Eye (tissue), 1 donor: ENCODE measurements at places on chromosomes 6 and 20.

- peak; percentile 48 for DNase-seq
Observed at GRCh38 chr6:136952714-136953260, 30.7 kb downstream of the SLC35D3 start.

- peak; percentile 65 for DNase-seq
Observed at GRCh38 chr6:139150920-139151319, 16.0 kb downstream of the HECA start.

GRCh38 chr6:170136541-170137175 lies 154.2 kb downstream of the DLL1 start:
- DNase-seq = no peak

- no peak for DNase-seq
Observed at GRCh38 chr6:122734529-122735395, 44.8 kb upstream of the FABP7 start.

GRCh38 chr20:50381771-50382593 lies 128.2 kb upstream of the PTPN1 start:
- no peak for DNase-seq

DNA sequence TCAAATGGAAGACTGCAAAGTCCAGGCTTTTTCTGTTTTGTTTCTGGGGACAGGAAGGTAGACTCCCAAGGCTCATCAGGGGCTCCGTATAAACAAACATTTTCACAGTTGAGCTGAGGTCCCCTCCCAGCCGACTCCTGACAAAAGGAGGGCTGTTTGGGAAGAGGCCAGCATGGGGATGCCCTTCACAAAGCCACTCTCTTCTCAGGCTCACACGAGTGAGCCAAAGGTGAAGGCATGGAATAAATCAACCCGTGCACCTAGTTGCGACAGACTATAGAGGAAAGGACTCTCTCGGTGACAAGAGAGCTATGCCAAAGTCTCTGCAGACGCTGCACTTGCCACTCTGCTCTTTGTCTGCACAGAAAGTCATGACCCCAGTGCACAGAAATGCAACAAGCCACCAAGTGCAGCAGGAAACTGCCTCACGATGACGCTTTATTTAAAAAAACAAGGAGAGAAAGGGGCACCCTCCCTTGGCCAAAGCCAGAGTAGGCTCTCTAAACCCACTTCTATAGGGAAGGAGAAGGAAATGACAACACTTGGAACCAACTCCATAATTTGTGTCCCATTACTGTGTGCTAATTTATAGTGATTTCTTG lies 21.0 kb downstream of the JAG1 start:
- DNase-seq = no peak

DNA sequence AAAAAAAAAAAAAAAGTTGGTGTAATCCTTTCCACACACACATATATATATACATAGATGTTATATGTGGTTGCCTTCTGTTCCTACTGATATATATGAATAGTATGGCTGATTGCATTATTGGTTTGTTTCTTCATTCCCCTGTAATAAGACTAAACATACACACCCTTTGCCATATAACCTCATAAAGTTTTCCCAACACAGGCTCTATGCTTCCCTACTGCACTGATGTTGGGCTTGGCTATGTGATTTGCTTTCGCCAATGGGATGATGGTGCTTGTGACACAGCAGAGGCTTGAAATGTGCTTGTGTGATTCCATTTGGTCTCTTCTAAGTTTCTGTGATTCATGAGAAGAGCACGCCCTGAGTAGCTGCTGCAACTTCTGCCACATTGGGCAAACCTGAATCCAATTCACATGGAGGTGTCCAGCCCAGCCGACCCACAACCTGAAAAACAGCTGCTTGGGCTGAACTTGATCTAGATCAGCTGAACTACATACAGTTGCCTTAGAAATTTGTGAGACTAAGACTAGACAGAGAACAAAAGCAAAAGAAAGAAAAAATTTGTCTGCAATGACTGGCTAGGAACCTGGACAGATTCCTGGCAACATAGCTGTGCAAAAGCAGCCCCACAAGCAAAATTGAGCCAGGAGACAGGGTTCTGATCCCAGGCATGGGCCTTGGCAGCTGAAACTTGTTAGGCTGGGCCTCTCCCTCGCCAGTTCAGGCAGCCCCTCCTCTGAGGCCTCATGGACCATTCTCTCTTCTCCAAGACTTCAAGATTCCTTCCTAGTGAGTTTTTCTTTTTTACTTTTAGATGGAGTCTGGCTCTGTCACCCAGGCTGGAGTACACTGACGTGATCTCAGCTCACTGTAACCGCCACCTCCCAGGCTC lies 13.4 kb upstream of the TBC1D20 start:
- no peak for DNase-seq

DNA sequence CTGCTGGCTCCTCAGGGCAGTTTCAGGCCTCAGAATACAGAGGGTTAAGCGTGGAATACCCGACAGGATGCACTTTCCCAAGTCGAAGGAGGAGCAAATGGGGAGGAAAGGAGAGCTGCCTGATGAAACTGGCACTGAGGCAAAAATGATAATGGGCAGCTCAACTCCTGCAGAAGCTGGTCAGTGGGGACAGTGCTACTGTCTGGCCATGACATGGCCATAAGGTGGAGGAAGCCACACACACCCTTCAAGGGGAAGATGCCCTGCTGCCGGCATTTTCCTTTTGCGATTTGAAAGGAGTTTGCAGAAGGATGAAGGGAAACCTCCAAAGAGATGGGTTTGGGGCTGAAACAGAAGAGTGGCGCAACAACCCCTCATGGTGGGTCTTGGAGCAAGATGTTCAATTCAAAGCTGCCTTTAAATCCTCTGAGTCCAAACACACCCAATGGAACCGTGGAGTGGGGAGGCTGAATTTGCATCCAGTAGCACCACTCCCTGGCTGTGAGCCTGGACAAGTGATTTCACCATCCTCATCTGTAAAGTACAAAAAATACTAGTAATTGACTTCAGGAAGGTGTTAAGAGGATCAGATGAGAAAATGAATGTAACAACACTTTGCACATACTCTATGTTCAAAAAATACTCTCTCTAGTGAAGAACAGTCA lies 3.2 kb downstream of the ADIG start:
- DNase-seq = no peak

DNA sequence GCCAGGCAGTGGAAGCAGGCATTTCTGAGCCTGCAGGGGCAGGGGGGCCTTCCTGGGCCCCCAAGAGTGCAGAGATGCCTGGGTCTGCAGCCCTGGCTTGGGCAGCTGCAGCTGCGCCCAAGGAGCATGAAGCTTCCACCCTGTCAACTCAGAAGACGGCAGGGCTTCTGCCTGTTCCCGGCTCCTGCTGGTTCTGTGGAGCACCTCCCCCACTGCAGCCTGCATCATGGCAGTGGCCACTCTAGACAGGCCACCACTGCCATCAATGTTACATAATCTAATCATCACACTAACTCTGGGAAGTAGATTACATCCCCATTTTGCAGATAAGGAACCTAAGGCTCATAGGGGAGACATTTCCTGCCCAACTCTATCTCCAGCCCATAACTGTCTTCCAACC lies 21.1 kb upstream of the TOP1 start:
- no peak for DNase-seq

- no peak for DNase-seq
Observed at GRCh38 chr6:138503881-138504680, 4.8 kb upstream of the NHSL1 start.

DNA sequence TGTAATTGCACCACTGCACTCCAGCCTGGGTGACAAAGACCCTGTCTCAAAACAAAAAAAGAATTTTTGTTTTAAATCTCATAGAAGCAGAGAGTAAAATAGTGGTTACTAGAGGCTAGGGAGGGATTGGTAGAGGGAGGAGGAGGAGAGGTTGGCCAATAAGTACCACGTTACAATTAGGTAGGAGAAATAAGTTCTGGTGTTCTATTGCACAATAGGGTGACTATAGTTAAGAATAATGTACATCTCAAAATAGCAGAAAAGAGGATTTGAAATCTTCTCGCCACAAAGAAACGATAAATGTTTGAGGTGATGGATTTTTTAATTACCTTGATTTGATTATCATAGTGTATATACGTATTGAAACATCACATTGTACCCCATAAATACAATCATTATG lies 27.1 kb upstream of the TOP1 start:
- no peak for DNase-seq

DNA sequence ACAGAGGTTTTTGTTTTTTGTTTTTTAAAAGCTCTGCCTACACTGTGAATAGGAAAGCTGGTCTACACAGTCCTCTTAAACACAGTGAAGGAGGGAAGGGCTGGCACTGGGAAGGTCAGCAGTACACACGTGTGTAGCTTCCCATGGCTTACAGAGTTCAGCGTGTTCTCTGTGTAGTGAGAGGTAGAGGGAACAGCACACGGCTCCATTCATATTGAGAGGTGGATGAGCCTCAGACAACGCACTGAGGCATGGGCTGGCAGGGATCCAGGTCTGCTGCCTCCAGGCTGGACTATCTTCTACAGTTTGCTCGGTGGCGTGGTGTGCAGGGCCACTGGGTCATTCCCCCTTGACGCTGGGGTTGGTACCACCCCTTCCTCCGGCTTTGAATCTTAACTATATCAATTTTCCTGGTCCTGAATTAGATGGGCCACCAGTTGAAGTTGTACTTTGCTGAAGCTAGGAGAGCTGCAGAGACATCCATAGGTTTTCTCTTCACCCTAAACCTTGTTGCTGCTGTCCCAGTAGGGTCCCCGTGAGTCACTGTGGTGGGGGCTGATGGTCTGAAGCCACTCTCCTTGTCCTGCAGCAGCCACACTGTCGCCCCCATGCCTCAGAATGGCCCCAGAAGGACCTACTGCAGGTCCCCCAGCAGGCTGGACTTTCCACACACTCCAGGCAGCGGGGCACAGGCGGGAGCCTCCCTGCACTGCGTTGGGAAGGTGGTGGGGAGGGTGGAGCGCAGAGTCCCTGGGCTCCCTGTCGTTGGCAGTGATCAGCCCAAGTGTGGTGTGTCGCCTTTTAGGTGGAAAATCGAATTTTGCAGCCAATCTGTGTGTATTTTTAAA lies 2.0 kb downstream of the ARFGAP1 start:
- no peak for DNase-seq

DNA sequence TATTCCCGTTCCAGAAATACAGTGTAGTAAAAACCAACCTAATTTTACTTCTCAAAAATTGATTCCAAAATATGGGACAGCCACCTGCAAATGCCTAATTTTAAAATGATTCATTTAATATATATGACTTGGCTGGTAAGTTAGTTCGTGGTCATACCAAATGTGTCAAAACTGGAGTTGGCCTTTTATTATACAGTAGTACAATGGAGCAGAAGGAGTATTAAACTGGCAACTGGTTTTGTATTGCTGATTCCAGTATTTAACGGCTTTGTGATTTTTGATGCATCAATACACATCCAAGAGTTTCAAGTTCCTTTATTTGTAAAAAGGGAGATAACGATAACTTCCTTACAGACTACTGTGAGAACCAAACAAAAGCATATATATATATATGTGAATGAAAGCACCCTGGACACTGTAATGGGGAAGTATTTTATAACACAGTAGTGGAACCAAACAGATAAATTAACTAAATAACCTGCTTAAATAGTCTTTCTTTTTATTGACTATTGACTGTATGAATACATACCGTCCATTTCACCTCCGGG lies 24.8 kb downstream of the SAMHD1 start:
- DNase-seq = no peak
